ENCODE measurements at places on chromosomes 16 and 17. TPM values are rescaled to one million over a fixed set of nuclear protein-coding genes. Genes with fewer than 3 reads are reported as not detected.

GRCh38 chr17:27532269-27533263 is 76.3 kb downstream of the KSR1 start:
- no peak for DNase-seq

- DNase-seq: no peak
These were observed 17.6 kb downstream of the MEOX1 start for GRCh38 chr17:43644081-43644480.

DNA sequence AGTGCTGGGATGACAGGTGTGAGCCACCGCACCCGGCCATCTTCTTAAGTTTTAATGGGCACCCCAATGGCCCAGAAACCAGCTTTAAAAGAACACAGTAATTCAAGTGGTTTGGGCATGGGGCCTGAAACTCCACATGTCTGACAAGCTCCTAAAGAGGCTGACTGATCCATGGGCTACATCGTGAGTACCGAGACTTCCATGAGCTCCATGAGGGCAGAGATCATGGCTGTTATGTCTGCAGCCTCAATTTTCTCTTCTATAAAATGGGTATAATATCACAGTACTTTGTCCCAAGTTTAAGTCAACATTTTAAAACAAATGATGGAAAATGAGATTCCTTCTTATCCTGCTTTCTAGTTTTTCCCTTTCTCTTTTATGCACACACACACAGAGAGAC is 397.6 kb upstream of the MAF start:
- DNase-seq: no peak

LRRC36 gene
- total RNA-seq: 0.19 TPM

DNA sequence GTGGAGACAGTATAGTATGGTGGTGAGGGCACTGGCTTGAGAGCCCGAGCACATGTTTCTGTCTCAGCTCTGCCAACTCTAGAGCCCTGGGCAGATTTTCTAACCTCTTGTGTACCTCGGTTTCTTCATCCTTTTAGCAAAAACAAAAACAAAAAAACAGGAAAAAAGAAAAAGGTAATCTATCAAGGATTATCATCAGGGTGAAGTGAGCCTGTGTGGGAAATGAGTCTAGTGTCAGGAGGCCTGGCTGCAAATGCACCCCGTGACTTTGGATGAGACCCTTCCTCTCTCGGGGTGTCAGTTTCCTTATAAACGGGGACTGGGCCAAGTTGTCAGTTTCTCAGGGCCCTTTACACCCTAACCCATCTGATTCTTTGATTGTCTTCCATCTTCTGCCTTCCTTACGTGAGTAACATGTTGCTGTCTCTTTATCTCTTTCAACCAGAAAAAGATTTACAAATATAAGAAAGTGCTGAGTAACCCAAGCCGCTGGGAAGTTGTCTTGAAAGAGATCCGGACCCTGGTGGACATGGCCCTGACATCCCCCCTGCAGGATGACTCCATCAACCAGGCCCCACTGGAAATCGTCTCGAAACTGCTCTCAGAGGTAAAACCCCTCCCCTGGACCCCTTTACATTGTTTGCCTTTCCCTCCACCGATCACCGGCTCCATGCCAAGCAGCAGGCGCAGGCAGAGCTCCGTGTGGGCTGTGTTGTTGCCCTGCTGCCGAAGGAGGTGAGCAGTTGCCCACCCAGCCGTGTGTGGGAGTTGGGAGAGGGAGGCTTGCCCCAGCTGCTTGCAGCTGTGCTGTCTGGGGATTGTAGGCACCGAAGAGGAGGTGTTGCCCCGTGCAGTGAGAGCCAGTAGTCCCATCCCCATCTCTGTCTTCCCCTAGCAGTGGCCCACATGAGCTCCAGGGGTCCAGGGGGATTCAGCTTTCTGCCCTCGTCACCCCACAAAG is 127.1 kb upstream of the PLCG2 start:
- DNase-seq: no peak

CDK5R1 gene
- total RNA-seq: 3.1 TPM

LRRC59 gene
- 38.7 TPM for total RNA-seq

DNA sequence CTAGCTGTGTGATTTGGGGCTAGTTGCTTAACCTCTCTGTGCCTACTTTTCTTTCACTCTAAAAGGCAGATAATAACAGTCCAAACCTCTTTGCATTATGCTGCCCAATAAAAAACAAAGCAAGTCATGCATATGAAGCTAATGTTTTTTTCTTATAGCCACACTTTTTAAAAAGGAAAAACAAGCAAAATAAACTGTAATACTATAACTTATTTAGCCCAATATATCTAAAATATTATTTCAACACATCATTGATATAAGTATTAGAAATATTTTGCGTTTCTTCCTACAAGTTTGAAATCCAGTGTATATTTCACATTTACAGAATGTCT is 22.4 kb downstream of the ANKRD40 start:
- no peak for DNase-seq

GRCh38 chr16:79049040-79049439 is 551.5 kb downstream of the MAF start:
- no peak for DNase-seq

- DNase-seq: no peak
These were observed 11.6 kb downstream of the KRT33A start for GRCh38 chr17:41338961-41339485.

DNA sequence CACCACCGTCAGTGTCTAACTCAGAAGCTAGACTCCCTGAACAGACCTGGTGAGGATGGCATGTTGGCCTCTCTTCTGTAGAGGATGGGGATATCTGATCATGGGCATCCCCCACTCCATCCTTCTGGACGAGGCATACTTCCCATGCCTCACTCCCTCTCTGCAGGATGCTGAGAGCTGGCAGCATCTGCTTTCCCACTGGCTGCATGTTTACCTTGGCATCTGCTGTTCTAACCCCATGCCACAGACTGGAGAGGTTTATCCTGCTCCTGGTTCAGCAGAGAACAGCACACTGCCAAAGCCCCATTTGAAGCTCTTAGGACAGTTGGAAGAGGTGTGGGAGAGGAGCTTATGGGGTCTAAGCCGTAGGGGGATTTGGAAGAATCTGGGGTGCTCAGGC is 46.0 kb downstream of the YPEL2 start:
- DNase-seq: no peak

- DNase-seq: no peak
These were observed 224.9 kb downstream of the SEC14L1 start for GRCh38 chr17:77365584-77366186.

GRCh38 chr16:369275-369865 is 968 bp downstream of the MRPL28 start:
- no peak for DNase-seq

GRCh38 chr16:88353691-88354090 is 29.1 kb upstream of the ZNF469 start:
- no peak for DNase-seq

DNA sequence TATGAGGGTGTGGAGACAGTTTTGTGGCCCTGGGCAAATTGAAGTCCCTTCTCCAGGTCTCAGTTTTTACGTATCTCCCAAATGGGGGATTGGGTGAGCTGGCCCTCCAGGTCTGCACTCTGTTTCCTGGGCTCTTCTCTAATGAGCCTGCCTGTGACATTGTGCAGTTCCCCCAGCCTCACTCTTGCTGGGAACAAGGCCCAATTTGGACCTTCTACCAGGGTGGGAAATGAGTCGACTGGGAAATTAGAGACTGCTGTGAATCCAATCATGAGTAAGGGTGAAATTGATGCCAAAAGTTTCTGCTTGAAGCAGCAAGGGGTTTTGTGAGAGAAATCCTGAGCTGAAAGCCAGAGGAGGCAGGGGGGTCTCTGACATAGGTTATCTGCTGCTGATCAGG is 71.5 kb upstream of the KSR1 start:
- no peak for DNase-seq

- no peak for DNase-seq
These were observed 3.8 kb upstream of the RPL23 start for GRCh38 chr17:38857271-38857670.

DNA sequence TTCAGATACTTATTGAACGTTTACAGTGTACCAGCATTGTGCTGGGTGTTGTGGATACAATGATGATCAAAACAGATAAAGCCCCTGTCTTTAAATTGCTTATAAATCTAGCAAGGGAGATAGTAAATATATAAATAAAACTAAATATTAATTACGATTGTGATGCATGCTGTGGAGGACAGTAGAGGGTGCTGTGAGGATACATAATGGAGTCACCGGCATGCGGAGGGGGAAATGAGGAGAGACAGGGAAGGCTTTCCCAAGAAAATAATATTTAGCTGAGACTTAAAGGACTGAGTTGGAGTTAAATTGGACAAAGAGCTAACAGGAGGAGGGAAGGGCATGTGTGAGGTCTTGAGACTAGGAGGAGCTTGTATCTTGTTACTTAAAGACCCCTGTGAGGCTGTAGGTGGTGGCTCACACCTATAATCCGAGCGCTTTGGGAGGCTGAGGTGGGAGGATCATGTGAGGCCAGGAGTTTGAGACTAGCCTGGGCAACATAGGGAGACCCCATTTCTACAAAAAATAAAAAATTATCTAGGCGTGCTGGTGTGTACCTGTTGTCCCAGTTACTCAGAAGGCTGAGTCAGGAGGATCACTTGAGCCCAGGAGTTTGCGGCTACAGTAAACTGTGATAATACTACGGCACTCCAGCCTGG is 2.4 kb downstream of the DHRS7B start:
- DNase-seq: no peak

SCNN1B gene
- total RNA-seq: 0.28 TPM

Data from thymus (tissue), 14 donors.